Right forelimb (tissue), 1 donor: ENCODE measurements at places on chromosomes 3 and 15.

GRCh38 chr15:58240191-58240932 lies 102.2 kb downstream of the AQP9 start:
- no peak for DNase-seq

DNA sequence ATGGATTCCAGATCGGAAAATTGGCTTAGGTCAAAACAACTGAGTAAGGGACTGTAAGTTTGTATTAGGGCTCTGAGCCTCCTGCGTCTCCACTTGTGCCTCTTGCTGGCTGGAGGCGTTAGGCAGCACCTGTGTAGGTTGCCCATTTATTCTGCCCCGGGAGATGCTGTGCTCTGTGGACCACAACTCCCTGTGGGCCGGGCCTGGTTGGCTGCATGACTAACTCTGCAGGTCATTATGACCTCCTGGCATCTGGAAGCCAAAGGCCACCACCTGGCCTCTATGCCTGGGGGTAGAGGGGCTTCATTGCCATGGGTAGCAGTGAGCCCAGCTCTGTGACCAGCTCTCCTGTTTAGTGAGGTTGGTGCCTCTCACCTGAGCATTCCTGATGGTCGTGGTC lies 36.0 kb upstream of the BDH1 start:
- DNase-seq: no peak

GRCh38 chr3:147421184-147421912 lies 12.2 kb downstream of the ZIC1 start:
- DNase-seq: peak; percentile 67

DNA sequence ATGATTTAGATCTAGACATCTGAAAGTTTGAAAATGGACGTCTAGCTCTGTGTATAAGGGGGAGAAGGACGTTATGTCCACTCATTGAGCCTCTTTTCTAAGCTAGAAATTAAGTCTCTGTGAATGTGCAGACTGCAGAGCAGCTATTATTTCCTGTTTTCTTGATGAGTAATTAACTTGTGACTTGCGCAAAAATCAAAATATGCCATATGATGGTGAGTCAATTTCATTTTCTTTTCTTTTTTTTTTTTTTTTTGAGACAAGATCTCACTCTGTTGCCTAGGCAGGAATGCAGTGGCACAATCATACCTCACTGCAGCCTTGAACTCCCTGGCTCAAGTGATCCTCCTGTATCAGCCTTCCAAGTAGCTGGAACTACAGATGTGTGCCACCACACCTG lies 14.1 kb downstream of the LACTB start:
- no peak for DNase-seq

GRCh38 chr15:98805434-98806274 lies 157.3 kb downstream of the IGF1R start:
- no peak for DNase-seq

DNA sequence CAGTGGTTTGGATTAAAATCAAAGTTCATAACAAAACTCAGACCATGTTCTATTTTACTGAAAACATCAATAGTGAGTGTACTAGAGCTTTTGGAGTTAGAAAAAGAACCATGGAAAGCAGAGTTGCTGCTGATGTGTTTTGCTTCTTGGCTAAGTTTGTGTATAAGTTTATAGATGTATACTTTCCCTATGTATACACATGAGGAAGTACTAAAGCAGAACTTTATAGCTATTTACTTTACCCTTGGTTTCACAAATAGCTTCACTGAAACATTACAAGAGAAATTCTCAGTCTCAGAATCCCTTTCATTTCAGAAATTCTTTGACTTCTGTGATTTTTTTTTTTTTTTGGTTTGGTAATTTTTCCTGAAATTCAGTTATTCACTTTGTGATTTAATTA lies 229.0 kb downstream of the PTPRG start:
- DNase-seq: no peak

DNA sequence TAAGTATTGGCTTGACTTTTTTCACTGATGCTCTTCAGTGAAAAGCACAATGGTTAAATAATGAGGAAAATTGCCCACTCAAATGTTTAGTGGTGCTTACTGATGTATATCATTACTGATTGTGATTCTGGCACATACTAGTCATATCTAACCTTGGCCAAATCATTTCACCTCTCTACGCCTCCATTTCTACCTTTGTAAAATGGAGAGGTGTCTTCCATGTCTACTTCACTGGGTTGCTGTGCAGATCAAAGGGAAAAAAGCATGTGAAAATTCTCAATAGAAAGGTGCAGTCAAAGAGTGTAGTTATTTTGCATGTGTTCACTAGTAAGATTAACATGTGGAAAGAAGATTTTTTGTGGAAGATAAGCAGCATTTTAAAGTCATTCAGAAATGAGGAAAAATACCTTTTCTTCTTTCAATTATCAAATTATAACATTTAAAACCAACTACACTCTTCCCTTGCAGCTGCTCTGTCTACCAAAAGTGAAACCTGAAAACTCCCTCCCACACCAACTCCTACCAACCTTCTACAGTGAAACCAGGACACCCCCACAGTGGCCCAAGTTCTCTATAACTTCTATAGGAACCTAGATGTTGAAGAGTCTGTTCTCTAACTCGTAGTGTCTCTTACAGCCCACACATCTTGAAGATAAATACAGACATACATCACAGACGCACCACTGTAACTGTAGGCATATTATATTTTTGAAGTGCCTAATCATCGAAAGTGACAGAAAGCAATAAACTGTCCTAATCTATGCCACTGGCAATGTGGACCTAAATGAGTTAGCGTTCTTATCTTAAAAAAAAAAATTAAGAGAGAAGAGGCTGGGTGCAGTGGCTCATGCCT lies 1.4 kb downstream of the CD200R1 start:
- DNase-seq: no peak

GRCh38 chr15:96054621-96055020 lies 275.9 kb upstream of the NR2F2 start:
- DNase-seq: no peak

DNA sequence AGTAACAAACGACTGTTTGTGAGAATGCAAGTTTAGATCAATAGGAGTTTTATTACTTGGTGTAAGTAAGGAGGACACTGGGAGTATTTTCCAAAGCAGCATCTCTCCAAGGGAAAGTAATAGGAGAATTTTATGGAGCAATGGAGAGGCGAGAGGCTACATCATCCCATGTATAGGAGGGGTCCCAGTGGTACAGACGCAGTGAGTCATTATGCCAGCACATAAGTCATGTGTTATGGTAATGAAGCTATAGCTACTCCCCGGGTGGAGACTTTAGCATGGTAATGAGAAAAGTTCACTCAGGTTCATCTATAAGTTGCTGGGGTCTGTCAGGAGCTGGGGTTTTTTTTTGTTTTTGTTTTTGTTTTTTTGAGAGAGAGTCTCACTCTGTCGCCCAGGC lies 29.5 kb upstream of the ZNF445 start:
- no peak for DNase-seq

DNA sequence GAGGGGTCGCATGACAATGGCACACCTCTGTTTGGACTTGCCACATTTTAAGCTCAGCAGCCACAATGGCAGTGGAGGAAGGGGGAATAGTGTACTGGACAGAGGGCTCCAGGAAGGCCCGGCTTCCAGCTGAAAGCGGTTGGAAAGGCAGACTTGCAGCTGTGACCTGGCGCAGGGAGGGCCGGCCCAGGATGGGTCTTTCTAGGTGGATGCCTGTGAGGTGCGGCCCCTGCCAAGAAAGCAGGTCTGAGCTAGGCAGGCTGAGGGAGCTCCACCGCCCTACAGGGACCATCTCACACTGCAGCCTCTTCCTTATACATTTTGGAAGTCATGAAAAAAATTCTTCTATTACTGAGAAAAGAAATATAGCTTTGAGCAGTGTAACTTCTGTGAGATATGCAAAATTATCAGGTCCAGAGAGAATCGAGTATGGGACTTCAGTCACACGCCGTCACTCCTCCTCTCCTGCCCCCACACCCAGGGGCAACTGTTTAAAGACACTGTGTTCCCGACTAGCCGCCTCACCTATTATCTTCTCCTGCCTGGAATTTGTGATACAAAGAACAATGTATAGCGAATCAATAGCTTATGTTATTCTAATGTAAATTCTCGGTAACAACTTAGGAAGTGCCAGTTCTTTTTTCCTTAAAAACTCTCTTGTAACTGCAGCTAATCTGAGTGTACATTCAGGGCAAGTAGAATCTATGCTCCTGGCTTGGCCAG lies 331.0 kb downstream of the OCA2 start:
- DNase-seq: no peak

- no peak for DNase-seq
Measured at GRCh38 chr3:89372456-89372855, 265.0 kb downstream of the EPHA3 start.

- DNase-seq: no peak
Measured at GRCh38 chr3:480070-480469, 283.5 kb downstream of the CHL1 start.

GRCh38 chr3:149188494-149188893 lies 33.1 kb downstream of the CP start:
- no peak for DNase-seq

DNA sequence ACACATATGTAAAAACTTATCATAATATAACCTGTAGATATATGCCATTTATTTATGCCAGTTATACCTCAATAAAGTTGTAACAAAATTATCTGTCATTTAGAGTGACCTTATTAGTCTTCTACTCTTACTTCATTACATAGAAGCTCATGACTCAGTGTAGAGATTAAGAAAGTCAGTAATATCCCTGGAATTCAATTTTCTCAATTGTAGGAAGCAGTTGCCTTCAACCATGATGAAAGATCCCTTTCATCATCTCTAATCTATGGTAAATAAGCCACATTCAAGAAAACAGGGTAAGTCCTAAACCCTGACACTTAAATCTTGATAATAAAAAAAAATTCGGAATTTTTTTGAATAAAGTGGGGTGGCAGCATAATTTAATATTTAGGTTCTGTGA lies 216.5 kb upstream of the PEX5L start:
- DNase-seq: no peak

- peak; percentile 94 for DNase-seq
Measured at GRCh38 chr3:32502118-32502945, at the start of gene CMTM6. TSS of gene CMTM6 (minus strand) at chr3:32502852. CDS start at chr3:32502745, 107 bp downstream.
